ENCODE measurements at places on chromosomes 3 and 15.

DNA sequence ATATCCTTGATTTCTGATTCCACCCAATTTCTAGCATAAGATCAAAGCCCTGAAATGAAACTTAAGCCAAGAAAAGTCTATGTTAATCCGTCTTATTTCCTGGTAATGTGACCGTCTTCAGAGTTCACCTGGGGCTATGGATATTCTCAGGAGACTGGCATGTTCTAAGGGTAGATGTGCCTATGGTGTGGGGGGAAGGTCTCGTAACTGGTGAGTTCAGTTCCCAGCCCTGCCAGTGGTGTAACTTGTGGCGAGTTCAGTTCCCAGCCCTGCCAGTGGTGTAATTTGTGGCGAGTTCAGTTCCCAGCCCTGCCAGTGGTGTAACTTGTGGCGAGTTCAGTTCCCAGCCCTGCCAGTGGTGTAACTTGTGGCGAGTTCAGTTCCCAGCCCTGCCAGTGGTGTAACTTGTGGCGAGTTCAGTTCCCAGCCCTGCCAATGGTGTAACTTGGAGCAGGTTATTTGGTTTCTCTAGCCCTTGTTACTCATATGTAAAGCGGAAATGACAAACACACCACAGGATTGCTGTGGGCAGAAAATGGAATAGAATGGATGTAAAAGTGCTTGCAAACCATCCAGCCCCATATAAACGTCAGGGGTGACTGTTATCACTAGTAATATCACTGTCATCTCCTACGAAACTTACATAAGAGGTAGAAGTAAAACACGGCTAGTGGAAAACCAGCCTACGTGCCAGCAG is 30.4 kb downstream of the SLC51A start:
- no peak for DNase-seq

- DNase-seq: no peak
These were observed 121.3 kb upstream of the CHL1 start for GRCh38 chr3:75260-75659.

GRCh38 chr3:48881006-48881405 is 17.7 kb downstream of the SLC25A20 start:
- DNase-seq: no peak

DNA sequence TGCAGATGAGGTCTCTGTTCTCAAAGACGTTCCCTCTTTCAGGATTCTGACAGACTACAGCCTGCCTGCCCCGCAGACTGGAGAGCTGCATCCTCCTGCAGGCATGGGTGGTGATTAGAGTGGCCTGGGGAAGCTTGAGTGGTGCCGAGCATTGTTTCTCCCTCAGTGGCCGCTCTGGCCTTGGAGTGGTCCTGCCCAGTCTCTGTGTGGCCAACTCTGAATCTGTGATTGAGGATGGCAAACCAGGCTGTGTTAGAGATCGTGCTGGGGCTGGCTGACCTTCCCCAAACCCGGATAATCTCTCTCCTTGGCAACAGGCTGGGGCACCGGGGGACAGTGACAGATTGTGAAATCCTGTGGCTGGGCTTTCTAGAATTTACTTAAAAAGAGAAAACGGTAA is 11.0 kb upstream of the ADCY5 start:
- DNase-seq: no peak

DNA sequence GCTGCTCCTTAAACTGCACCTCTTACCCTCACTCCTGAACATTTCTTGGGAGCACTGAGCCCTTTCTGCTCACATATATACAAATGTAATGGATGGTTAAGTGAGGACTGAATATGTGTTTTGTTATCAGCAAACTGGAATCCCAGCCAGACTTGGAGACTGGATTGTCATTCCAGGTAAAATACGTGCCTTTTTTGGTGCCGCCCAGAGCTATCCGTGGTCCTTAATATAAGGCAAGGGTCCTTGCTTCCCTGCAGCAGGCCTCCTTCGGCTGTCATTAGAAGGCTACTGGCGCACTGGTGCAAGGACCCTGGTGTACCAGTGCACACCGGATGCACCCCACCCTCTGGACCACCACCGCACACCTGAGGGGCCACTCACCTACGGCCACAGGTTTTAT is 1.1 kb upstream of the GABRB3 start:
- no peak for DNase-seq

DNA sequence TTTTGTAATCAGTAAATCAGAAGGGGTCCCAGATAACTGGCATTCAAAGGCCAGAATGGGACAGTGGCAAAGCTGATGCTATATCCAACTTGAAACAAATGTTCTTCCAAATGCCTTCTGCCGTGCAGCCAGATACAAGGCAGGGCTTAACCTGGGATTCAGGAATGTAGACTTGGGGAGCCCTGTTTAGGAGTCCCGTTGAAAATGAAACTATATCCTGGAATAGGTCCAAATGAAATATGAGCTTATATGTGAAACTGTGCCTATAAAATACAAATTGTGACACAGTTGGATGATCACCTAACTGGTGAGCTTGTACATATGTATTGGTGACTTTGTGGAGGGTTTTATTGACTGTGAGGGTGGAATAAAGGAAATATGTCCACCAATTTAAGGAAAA is 28.7 kb downstream of the FRMD4B start:
- DNase-seq: no peak

DNA sequence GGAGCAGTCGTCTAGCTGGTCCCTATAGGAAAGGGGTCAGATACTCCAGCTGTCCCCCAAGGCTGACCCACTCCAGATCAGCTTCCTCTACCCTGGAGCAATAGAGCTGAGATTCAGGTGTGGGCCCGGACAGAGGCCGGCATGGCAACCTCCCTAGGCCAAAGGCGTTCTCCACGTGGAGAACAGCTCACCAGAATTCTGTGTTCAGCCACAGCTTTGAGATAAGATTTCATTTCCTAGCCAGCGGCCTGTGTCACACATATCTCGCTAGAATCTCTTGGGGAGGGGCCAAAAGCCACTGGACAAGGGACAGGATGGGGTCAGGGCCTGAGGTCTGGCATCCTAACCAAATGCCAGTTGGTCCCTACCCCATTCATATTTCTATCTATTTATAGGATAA is 20.1 kb downstream of the SRGAP3 start:
- DNase-seq: no peak
